Dermis microvascular lymphatic vessel endothelial cell (primary cell): ENCODE measurements at places on chromosomes 4 and X. TPM values are rescaled to one million over a fixed set of nuclear protein-coding genes. Genes with fewer than 3 reads are reported as not detected.

DNA sequence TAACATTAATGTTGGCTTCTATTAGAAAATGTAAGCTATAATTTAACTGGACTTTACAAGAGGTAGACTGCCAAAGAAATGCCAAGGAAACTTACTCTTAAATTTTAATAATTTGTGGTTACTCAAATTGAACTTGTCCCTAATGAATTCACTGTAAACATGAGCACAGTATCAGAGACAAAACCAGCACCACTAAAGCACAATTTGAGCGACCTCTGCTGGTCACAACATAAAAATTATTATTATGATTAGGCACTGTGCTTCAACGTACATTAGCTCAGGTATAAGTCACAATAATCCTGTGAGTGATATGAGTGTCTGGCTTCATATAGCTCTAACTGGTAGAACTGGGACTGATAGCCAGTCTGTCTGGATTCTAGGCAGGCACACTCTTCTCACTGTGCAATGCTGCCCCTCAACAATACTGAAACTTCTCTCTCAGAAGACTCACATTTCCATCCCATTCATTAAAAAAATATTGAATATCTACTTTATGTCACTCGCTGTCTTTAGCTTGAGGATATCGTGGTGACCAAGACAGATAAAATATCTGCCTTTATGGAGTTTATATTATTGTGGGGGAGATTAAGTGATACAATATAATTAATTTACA, 8.0 kb downstream of the NUDT6 start:
- DNase-seq = peak; percentile 58

The ZRSR2 gene
- 1.9 and 2.1 TPM in 2 replicates for total RNA-seq

DNA sequence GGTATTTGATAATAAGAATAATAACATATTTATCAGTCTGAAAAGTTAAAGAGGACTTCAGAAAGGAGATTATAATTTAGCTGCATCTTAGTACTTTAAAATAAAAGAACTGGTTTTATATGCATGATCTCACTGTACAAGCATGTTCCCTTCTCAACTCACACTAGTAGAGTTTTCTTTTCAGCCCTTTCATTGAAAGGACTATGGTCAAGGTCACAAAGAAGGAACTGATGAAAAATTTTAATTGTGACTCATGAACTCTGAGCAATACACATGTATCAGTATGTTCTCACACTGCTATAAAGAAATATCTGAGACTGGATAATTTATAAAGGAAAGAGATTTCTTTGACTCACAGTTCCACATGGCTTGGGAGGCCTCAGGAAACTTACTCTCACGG, 73.7 kb upstream of the NDST4 start:
- no peak for DNase-seq

DNA sequence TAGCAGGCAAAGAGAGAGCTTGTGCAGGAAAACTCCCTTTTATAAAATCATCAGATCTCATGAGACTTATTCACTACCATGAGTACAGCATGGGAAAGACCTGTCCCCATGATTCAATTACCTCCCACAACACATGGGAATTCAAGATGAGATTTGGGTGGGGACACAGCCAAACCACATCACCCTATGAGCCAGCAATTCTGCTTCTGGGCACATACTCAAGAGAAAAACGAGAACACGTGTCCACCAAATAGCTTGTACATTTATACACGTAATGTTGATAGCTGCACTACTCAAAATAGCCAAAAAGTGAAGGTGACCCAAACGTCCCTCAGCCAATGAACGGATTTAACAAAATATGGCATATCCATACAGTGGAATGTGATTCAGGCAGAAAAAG, 94.5 kb upstream of the DHRSX start:
- DNase-seq = no peak

GRCh38 chr4:37535872-37536271, 150.3 kb downstream of the RELL1 start:
- DNase-seq = no peak

DNA sequence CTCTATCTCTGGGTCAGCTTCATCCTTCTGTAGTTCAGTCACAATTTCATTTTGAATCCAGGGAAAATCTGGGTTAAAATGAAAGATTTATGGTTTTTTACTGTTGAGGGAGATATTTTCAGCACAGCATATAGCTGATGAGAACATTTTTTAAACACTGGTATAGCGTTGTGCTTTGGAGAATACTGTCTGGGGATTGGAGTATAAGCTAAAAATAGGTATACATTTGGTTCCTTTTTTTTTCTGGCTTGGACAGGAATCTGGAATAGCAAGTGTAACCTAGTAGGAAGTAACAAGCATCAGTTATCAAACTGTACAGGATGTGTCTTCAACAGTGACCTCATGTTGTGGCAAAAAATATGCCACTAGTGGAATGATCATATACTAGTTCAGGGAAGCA, 149.1 kb downstream of the GRXCR1 start:
- DNase-seq = no peak

DNA sequence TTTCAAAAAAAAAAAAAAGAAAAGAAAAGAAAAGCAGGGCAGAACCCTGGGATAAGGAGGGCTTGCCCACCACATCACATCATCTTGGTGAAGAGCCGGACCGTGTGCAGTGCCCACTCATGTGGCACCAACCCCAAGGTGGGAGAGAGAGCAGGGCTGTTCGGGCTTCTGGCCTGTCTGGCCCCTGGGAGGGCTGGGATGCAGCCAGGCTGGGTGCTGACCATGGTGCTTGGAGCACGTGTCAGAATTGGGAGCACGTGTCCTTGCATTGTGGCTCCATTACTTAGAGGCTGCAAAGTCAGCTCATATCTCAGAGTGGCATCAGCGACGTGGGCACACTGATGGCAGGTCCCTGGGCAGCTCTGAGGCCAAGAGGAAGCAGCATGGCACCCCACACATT, 100.9 kb upstream of the AFAP1 start:
- no peak for DNase-seq

DNA sequence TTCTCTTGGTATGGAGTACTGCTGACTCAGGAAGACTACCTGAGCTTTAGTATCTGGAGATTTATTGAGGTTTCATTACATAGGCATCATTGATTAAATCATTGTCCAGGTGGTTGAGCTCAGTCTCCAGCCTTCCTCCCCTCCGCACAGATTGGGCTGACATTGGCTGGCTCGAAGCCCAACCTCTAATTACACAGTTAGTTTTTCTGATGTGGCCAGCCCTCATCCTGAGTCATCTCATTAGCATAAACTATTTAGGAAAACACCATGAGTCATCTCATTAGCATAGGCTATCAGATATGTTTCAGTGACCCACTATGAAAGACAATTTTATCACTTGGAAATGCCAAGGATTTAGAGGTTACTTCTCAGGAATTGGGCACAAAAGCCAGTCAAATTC, 93.9 kb upstream of the ANKRD50 start:
- DNase-seq = no peak

The CSAG2 gene
- not detected in 2 replicates for total RNA-seq

GRCh38 chrX:111736571-111736970, 55.6 kb downstream of the ALG13 start:
- no peak for DNase-seq
